ENCODE measurements at places on chromosomes 3 and 15. TPM values are rescaled to one million over a fixed set of nuclear protein-coding genes. Genes with fewer than 3 reads are reported as not detected.

SPSB4 gene
- total RNA-seq = 7.2 TPM

CD276 gene
- 37.1 TPM for total RNA-seq

ABCC5 gene
- total RNA-seq = 50.3 TPM

TRH gene
- total RNA-seq = 29.1 TPM

EPHA3 gene
- 55.6 TPM for total RNA-seq

CP gene
- 12.0 TPM for total RNA-seq

CTXND1 gene
- 4.2 TPM for total RNA-seq

CHSY1 gene
- 34.1 TPM for total RNA-seq

GUCA1C gene
- not detected for total RNA-seq

PCBP4 gene
- total RNA-seq = 38.8 TPM

CHRM5 gene
- total RNA-seq = 10.6 TPM

ADCY5 gene
- total RNA-seq = 58.6 TPM

Measured in diencephalon (tissue), 1 donor.